ENCODE measurements at places on chromosomes 4 and X.
A peak's percentile ranks its signal among the peaks of the same experiment; 100 is the strongest.

- DNase-seq, result no peak
Observed at GRCh38 chrX:37830371-37830770, 17.0 kb downstream of the DYNLT3 start.

GRCh38 chr4:153218961-153219360 lies 14.7 kb downstream of the TRIM2 start:
- DNase-seq, result no peak

DNA sequence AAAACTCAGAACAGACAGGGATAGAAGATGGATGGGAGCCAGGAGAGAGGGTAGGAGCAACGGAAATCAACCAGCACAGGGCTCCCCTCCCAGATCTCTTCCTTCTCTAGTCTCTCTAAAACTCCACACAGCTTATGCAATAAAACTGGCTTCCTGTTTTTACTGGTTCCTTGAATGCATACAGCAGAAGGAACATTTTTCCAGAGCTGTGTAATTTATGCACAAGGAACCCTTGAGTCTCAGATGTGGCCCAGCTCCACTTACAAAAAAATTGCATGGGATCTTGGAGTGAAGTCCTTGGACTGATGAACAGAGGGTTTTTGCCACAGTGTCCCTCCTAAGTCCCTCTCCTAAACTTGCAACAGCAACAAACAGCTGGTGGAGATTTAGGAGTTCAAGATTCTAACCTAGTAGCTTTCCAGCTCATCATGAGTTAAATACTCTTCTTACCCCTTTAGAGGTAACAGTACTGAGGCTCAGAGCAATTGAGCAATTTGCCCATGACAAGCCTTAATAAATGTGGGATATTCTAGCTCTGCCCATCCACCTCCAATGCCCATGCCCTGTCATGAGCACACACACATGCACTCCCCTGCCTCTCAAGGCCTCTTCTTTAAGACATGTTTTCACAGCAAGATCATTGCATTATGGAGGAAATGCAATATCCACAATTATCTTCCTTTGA lies 18.4 kb upstream of the CC2D2A start:
- DNase-seq, result no peak

DNA sequence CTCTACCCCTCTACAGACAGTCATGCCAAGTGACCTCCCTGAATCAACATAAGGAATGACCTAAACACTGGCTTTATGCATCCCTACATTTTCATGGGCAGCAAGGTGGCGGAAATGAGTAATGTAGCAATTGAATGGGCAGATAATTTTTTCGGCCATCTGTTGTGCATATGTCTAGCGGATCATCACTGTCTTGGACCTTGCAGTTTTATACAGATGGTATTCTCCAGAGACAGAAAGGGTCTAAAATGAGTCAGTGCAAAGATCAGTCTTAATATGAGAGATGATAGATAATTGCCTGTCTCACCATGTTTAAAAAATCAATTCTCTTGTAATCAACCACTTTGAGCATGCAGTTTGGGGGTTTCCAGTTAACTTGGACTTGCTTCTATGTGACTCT lies 177.3 kb upstream of the DKK2 start:
- no peak for DNase-seq

DNA sequence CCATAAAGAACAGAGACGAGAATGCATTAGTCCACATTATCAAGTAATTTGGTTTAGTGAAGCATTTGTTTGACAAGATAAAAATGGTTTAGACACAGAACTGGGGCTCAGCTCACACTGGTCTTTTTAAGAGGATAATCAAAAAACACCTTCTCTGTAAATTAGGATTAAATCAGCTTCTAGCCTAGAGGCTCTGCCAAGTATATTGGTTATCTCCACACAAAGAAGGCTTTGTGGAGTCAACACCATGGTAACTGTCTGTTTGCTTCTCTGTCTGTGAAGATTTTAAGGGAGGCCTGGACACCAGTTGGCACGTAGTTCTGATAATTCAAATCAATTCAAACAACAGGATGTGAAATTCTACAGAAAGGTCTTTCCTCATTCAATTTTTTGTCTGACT lies 687.0 kb downstream of the DMD start:
- DNase-seq, result no peak

- DNase-seq, result no peak
Observed at GRCh38 chr4:108943976-108944591, 181.2 kb upstream of the ETNPPL start.

DNA sequence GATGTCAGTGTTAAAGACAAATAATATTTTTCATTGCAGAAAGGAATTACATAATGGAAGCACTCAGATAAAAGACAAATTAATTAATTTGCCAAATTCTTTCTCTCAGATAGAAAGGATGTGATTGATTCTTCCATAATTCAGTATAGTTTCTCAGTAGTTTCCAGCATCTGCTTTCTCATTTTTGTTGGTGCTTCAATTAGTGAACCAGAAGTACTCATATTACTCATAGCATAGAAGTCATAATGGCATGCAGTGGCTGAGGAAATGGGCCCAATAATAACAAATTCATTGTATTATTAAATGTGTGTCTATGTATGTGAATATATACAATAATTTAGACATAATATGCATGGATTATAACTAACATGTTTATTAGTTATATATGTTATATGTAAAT lies 393.3 kb upstream of the TRAM1L1 start:
- no peak for DNase-seq

DNA sequence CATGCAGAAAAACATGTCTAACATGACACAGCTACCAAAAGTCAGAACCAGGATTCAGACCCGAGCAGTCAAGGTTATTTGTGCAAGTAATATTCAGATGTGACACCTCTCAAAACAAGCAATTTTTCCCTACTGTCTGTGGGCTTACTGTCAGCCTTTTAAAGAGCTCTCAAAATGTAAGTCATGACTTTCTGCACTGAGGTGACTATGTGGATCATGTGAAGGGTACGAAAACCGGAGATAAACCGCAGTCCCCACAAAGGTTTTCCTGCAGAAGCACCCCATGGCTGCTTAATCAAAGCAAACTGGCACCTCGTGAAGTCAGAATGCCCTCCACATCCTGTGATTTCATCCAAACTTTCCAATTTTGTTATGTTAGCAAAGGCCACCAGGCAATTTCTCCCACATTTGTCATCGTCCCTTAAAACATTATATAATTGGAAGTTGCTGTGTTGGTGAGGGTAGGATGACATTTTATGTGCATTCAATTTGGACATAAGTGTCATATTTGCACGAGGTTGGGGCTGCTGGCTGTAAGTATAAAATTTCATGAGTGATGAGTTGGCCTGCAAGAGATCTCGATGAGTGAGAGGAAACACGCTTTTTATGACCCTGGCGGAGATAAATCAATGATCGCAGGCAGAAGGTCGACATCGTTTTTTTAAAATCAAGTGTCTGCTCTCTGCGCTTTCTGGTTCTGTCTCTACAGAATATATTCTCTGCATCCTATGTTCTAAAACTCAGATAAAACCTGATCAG lies 161.2 kb downstream of the STK32B start:
- DNase-seq, result no peak

DNA sequence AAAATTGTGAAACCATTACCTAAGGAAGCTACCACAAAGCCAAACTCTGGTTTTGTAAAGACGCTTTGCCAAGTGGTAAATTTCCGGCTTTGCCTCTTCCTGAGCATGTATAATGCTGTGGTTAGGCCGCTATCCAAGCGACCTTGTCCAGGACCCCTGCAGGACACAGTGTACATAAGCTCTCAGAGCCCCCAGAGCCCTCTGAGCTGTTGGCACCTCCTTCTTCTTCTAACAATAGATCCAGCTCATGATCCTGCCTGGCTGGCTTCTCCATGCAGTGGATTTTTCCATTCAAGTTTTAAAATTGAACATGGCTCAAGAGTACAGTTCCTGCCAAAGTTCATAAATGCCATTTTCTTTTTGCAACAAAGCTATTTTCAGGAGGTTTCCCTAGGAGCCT lies 326.7 kb downstream of the MAPK10 start:
- DNase-seq, result no peak

GRCh38 chrX:150694738-150695410 lies 1.7 kb downstream of the MTMR1 start:
- DNase-seq, result no peak

GRCh38 chrX:14411326-14411725 lies 118.0 kb upstream of the GLRA2 start:
- DNase-seq, result no peak

DNA sequence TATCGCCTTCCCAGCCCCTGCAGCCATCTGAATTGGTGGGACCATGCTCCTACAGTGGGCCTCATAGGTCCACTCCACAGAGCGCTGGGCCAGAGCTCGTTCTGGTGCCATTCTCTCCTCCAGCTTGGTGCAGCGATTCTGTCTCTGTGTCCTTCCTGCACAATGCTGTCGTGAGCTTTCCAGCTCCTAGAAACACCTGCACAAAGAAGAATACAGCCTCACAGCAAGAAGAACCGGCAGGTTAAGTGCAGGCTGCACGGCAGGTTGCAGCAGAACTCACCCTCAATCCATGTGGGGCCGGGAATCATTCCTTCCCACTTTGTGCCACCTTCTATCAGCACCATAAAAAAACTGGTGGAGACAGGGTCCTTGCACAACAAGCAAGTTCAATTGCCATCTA lies 101.2 kb upstream of the ENPP6 start:
- DNase-seq, result no peak

DNA sequence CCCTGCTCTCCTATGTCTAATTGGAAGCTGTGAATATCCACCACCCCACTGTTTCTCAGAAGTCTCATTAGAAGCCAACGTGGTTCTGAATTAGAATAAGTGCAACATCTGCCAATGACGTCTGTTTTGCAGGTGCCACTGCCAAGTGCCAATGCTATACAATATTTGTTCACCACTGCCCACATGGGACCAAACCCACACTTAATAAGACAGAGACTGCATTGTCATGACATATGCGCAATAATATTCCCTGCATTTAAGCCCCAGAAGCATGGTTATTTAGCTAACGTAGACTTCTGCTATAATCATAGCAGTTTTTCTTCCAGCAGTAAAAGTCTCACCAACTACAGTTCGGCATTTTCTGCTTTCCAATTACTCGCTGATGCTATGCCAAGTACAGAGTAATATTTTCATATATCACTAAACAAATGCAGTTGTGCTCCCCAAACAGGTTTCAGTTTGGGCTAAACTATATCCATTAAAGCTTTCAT lies 262.5 kb upstream of the PCDH18 start:
- no peak for DNase-seq

DNA sequence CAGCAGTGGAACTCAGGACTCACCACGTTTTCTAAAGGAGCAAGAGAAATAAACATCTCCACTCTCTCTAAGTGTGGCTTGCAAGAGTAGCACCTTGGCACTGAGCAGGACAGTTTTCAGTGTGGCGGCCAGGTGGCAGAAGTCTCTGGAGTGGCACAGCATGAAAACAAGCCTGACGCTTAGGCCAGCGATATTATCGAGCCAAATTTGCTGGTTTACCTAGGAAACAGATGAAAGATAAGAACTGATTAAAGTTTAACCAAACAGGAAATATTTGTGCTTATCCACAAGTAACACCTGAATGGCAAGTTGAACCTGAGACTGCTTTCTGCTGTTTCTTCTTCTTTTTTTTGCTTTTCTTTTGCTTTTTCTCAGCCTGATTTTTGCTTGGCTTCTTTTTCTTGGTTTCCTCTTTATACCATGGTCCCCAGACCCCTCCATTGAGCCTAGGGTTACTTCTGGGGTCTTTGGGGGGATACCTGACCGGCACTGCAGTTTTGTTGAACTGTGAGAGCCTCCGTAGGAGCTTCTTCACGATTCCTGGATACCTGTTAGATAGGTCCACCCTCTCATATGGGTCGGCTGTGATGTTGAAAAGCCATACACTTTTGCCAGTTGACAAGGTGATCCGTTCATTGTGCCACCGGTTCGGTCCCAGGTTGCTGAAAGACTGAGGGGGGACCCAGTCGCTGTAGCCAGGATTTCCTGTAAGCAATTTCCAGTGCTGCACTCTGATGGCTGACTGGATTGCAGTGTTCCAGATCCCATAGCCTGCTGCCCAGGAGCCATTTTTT lies 77.3 kb downstream of the ARSJ start:
- DNase-seq, result peak; percentile 51

- DNase-seq, result no peak
Observed at GRCh38 chrX:55486736-55487135, 2.9 kb downstream of the USP51 start.

GRCh38 chr4:13548059-13548983 lies 4.0 kb upstream of the NKX3-2 start:
- no peak for DNase-seq

GRCh38 chr4:159297091-159297490 lies 194.2 kb downstream of the RAPGEF2 start:
- no peak for DNase-seq

GRCh38 chr4:69773484-69773883 lies 13.1 kb upstream of the SULT1B1 start:
- DNase-seq, result no peak

- DNase-seq, result no peak
Observed at GRCh38 chr4:89371614-89372013, 64.0 kb upstream of the GPRIN3 start.

- no peak for DNase-seq
Observed at GRCh38 chrX:103806862-103807474, 25.1 kb downstream of the RAB9B start.

- no peak for DNase-seq
Observed at GRCh38 chr4:41044791-41045190, 169.6 kb downstream of the APBB2 start.

DNA sequence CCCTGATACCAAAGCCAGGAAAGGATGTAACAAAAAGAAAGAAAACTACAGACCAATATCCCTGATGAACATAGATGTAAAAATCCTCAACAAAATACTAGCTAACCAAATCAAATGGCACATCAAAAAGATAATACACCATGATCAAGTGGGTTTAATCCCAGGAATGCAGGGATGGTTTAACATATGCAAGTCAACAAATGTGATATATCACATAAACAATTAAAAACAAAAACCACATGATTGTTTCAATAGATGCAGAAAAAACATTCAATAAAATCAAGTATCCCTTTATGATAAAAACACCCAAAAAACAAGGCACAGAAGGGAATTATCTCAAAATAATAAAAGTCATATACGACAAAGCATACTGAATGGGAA lies 31.5 kb downstream of the ELF2 start:
- DNase-seq, result no peak

DNA sequence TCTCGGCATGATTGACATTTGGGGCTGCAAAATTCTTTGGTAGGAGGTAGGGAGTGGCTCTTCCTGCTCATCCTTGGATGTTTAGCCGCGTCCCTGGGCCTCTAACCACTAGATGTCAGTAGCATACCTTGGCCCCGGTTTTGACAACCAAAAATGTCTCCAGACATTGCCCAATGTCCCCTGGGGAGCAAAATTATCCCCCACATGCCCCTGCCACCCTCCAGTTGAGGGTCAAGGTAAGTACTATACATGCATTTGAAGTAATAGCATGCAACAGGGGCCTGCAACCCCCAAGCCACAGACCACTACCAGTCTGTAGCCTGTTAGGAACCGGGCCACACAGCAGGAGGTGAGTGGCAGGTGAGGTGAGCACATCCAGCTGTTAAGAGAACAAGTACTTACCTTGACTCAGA lies 17.6 kb upstream of the KIAA1210 start:
- no peak for DNase-seq

DNA sequence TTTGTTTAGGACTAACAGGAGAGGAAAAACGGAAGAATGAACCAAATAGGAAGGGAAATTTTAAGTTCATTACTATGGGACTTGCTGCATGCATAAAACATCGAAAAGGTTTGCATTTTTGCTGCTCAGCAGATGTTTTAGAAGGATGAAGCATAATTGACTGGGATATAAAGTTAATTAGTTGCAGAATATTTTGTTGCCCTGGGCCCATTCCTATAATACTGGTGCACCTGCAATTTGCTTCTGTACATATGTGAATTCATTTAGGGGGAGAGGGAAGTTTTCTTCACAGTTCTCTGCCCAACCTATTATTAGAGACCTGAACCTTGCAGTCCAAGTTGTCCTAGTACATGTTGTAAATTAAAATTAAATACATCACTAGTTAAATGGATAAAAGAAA lies 232.0 kb downstream of the UGT8 start:
- no peak for DNase-seq

GRCh38 chrX:133370696-133371275 lies 44.5 kb downstream of the GPC4 start:
- DNase-seq, result no peak

Measured in breast epithelium (tissue), 4 donors.